ENCODE measurements at places on chromosomes 2 and 18. TPM values are rescaled to one million over a fixed set of nuclear protein-coding genes. Genes with fewer than 3 reads are reported as not detected.

CERKL gene
- total RNA-seq, result not detected

GALNT3 gene
- total RNA-seq, result 0.19 TPM

BUB1 gene
- 0.65 TPM for total RNA-seq

SDC1 gene
- total RNA-seq, result 0.11 TPM

ZFAND2B gene
- 21.3 TPM for total RNA-seq

ZNF385B gene
- 0.46 TPM for total RNA-seq

AMER3 gene
- not detected for total RNA-seq

CPLX4 gene
- total RNA-seq, result not detected

RUFY4 gene
- total RNA-seq, result not detected

POTEI gene
- total RNA-seq, result not detected

DNA sequence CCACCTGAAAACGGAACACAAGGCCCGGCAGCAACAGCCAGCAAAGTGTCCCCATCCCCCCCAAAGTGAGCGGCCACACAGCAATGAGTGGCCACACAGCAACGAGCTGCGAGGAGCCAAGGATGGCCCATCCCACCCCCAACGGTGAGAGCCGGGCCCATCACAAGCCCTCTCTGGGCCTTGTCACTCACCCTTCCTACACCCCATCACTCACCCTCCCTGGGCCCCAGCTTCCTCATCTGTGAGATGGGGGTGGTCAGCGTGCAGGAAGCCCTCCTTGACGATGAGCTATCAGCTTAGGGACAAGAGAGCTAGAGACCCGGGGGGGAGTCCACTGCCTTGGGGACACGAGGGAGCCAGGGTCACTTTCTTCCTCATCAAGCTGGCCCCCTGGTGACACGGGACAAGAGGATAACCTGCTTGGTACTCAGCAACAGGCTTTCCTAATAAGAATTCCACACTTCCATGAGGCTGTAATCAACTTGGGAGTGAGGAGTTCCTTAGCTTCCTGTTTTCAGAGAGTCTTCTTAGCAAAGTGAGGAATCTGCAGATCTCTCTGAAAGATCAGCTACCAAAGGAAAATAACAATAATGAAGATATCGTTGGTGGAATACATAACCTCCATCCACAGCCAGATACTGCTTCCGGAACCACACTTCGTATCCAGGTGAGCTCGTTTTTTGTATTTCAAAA is 92.8 kb downstream of the HDAC4 start:
- DNase-seq, result no peak

- no peak for DNase-seq
These were observed 64.8 kb downstream of the REV1 start for GRCh38 chr2:99425022-99425421.

- DNase-seq, result no peak
These were observed 657.8 kb upstream of the LINC00305 start for GRCh38 chr18:64806691-64807090.

- no peak for DNase-seq
These were observed 38.2 kb downstream of the CELF4 start for GRCh38 chr18:37527395-37527794.

- no peak for DNase-seq
These were observed 116.3 kb upstream of the HAAO start for GRCh38 chr2:42908518-42909200.

- no peak for DNase-seq
These were observed 276.3 kb downstream of the TSN start for GRCh38 chr2:122031544-122032263.

DNA sequence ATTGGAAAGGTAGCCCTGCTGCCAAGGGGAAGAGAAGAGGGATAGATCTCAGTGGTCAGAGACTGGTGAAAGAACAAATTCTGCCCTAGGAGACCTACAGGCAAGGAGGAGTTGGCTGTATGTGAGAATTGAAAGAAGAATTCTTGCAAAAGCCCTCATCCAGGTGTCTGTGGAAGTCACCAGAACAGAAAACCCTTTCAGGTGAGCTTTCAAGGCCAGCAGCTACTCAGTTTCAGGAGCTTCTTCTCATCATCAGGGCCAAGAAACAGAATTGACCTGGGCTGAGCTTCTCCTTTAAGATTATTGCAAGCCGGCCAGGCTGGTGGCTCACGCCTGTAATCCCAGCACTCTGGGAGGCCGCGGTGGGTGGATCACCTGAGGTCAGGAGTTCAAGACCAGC is 110.2 kb downstream of the CDK15 start:
- DNase-seq, result no peak

- DNase-seq, result no peak
These were observed 72.2 kb downstream of the TMEM18 start for GRCh38 chr2:604854-605524.

GRCh38 chr2:42838133-42838532 is 45.8 kb upstream of the HAAO start:
- DNase-seq, result no peak

DNA sequence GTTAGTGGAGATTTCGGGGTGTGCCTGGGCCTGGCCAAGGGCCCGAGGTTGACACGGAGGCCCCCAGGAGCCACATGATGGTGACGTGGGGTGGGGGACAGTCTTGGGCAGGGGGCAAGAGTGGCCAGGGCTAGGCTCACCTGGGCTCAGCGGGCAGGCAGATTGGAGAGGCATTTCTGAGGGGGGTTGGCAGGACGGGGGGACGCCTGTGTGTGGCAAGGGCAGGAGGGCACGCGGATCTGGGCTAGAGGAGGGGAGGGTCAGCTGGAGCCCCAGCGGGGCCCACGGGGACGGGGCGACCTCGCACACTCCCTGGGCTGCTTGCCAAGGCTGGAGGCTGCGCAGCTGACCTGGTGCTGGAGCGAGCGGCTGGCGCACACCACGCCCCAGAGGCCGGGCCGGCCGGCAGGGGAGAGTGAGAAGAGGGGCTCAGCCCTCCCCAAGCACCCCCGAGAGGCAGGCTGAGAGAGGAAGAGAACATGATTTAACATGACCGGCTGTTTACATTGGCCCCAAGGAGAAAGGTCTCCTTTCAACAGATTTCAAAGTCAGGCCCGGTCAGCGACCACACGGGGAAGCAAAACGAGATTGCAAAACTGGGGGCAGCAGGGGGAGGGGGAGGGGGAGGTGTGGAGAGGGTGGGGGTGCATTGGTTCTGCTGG is 38.0 kb upstream of the SNED1 start:
- peak; percentile 82 for DNase-seq

DNA sequence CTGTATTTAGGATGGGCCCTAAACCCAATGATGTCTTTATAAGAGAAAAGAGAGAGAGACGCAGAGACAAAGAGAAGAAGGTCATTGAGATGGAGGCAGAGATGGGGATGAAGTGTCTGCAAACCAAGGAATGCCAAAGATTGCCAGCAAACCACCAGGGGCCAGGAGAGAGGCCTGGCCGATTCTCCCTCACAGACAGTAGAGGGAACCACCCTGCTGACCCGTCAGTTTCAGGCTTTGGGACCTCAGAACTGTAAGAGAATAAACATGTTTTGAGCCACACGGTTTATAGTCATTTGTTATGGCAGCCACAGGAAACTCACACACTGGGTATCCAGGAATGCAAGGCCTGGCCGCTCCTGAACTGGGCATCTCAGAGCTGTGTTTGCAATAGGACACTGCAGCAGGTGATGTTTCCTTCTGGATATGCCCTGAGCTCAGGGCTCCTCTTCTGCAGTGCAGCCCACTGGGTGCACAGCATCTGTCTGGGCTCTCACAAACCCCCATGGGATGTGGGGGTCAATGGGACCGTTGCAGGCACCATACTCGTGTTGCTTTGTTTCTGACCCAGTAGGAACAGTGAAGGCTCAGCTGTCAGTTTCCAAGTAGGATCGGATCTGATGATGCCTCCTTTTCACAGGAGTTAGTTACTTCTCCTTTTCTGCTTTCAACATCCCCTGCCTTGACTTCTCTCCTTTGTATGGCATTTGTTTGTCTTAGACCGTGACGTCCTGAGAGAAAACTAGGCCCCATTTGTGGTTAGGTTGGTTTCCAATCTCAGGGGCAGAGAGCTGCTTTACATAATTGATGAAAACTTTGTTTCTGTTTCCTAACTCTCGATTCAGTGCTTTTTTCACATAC is 20.8 kb downstream of the PTPN18 start:
- no peak for DNase-seq

GRCh38 chr18:30971338-30971956 is 71.1 kb downstream of the DSC3 start:
- no peak for DNase-seq

GRCh38 chr2:95026471-95027368 is 1.2 kb downstream of the MAL start:
- DNase-seq, result no peak

DNA sequence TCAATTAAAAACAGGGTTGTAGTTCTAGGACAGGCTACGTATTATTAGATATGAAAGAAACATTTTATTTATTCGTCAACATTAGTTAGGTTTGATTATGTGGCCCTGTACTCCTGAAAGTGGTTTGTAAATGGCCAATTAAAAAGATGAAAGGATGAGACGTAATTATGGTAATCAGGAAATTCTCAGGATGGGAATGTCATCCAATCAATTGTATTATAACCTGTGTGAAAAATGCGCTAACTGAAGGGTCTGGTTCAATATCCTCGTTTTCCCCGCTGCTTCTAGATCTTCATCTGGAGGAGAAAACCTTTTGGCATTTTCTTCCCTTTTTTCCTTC is 5.6 kb upstream of the C18orf32 start:
- DNase-seq, result no peak

DNA sequence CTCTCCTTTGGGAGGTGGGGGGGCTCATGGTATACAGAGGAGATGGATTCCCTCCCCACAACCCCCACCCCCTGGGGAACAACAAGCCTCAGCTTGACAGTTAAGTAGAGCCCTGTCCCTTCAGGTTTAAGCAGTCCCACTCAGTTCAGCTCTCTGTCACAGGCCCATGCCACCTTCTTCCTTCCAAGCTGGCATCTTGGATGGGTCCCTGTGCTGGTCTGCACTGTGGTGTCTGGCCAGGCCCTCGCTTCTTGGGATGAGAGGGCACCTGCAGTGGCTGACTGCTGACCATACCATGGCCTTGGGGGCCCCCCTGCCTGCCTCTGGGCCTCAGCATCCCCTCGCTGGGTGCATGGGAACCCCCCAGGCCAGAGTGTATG is 20.4 kb upstream of the GPR17 start:
- no peak for DNase-seq

DNA sequence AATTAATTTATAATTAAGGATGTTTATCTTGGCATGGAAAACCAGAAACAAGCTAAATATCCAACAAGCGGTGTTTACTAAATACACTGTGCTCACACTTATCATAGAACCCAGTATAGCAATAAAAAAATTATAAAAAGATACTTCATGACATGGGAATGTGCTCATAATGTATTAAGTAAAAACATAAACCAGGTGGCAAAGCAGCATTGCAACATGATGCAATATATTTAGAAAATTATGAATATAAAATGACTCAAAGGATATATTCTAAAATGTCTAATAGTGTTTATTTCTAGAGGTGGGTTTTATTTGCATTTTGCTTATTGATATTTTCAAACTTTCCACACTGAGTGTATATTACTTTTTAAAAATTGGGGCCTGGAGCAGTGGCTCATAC is 84.4 kb upstream of the ATL2 start:
- no peak for DNase-seq

GRCh38 chr2:194301946-194302345 is 1355.1 kb upstream of the SLC39A10 start:
- no peak for DNase-seq

GRCh38 chr2:128612628-128613027 is 294.0 kb upstream of the HS6ST1 start:
- DNase-seq, result no peak

DNA sequence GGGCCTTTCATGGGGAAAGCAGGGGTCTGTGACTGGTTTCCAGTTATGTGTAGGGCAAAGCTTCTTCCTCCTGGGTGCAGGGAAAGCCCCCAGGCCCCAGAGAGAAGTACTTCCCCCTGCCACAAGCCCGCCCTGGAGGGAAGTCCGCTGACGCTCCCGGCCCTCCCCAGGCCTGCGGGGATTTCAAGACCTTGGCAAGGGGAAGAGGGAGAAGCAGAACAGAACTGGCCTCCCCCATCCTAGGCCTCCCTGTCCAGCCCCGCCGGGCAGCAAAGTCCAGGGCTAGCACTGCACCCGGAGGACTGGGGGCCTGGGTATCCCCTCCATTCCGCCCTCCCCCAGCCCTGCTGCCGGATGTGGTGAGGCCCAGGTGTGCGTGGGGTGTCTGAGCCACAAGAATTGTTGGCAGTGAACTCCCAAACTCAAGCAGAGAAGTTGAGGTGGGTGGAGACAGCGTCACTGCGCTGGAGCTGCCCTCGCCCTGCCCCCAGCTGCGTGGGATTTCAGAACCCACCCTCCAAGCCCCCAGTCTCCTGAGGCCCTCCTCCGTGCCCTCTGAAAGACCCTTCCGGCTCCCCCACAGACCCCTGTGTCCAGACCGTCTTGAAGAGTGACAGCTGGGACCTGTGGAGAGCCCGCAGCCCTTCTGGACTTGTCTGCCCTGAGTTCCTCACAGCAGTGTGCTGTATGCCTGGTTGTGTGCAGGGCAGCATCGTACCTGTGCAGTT is 1.1 kb upstream of the DUSP2 start:
- peak; percentile 77 for DNase-seq

DNA sequence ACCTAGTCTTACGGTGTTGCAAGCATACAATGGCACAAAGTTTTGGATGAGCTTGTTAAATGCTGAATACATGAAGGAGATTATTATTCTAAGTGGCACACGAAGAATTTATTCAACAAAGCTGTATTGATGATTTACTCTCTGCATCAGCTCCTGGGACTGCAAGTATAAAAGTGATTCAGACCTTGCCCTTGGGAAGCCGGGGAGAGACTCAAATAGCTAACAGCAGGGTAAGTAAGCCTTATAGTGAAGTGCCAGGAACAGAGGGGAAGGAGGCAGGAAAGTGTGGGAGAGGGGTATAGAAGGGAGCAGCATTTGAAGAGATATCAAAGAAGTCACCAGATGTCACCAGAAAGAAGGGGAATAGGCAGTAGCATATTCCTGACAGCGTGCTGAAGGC is 115.4 kb downstream of the MCFD2 start:
- no peak for DNase-seq

DNA sequence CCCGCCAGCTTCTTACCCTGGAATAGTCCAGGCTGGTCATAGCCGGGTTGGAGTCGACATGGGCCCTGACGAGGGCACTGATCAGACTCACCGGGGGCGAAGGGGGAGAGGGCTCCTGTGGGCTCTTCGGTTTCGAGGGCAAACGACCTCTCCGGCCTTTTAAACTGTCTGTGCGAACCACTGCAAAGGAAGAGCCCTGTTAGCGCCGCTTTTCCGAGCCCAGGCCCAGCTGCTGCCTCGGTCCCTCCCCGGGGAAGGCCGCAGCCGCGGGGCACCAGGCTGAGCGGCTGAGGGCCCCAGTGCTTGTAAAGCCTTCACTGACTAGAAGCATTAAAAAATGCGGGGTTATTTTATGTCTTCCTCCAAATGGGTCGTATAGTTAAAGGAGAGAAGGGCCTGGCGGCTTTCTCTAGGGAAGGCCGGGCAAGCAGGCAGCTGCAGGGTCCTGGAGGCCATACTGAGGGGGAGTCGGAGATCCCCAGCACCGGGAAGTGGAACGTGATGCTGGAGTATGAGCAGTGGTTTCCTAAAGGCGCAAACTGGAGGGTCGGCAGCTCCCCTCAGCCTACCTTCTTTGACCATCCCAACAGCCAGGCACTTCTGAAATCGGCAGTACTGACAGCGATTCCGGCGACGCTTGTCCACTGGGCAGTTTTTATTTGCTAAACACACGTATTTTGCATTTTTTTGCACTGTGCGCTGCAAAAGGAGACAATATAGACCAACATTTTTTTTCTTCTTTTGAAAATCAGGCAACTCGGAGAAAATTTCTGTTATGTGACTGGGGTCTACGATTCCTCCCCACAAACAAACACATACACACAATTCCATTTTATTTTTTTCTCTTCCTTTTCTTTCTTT is 4.5 kb downstream of the NR4A2 start:
- no peak for DNase-seq
